Osteoblast (primary cell): ENCODE measurements at places on chromosomes 4 and X.

GRCh38 chr4:136400829-136401228, 1131.5 kb downstream of the PCDH18 start:
- DNase-seq = peak; percentile 2

DNA sequence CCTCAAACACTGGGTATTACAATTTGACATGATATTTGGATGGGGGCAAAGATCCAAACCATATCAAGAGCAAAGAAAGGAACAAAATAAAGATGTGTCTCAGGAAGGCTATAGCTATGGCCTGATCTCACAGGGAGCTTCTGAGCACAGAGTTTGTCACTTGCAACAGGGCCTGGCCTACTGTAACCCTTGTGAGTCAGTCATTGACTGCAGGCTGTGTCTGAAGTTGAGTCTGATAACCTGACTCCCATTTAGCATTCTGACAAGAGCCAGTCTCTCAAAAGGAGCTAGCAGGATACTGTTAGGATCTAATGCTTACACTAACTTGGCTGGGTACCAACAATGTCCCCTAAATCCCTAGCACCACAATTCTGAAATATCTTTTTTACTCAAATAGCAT, 612.5 kb upstream of the TECRL start:
- DNase-seq = no peak

- no peak for DNase-seq
Measured at GRCh38 chr4:101791182-101791558, 640 bp downstream of the BANK1 start.

DNA sequence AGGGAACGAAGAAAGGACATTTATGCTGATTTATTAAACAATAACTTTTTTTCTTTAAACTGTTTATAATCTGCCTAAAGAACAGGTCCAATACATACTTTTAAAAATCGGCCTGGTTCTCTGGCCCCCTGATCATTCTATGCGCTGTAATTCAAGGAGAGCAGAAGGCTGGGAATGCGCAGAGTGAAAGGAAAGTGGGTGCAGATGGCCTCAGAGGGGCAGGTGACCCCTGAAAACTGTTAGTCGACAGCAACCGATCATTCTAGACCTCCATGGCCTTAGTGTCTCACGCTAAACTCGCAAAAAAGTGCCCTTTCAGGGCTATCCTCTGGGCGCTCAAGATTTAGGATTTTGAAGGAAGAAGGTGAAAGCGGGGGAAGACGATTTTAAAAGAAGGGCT, 2.2 kb downstream of the PDE5A start:
- peak; percentile 59 for DNase-seq

DNA sequence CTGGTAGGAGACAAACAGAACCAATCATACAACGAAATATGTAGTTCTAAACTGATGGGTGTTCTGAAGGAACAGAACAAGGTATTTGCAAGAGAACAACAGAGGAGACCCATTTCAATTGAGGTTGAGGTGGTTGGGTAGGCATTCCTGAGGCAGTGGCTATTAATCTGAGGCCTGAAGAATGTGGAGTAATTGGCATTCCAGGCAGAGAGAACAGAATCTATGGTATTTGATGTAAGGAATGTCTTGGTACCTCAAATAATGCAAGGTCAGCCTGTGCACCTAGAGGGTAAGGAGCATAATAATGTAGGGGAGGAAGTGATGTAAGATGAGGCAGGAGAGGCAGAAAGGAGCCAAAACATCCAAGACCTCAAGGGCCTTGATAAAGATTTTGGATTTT, 109.5 kb upstream of the TEX13C start:
- DNase-seq = no peak
